HS-5 (cell line): ENCODE measurements at places on chromosomes 7 and 10.
A peak's percentile ranks its signal among the peaks of the same experiment; 100 is the strongest.

DNA sequence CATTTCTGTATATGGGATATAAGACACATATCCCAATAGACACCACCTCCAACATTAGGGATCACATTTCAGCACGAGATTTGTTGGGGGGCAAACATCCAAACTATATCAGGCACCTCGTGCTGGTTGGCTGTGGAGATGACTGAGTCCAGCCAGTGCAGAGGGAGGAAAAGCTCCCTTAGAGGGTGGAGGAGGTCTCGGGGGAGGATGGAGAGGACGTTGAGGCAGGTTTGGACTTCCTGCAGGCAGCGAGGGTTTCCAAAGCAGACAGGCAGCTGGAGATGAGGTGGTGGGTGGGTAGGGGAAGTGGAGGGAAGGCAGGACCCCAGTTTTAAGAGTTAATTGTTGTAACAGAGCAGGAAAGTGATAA is 56.7 kb downstream of the EEPD1 start:
- no peak for DNase-seq

GRCh38 chr7:38190011-38190410 is 12.0 kb downstream of the STARD3NL start:
- no peak for DNase-seq

GRCh38 chr10:67250686-67251085 is 324.9 kb downstream of the LRRTM3 start:
- peak; percentile 11 for DNase-seq

GRCh38 chr10:62231371-62231770 is 37.3 kb downstream of the RTKN2 start:
- DNase-seq: peak; percentile 82
